ENCODE measurements at places on chromosomes 4 and X. TPM values are rescaled to one million over a fixed set of nuclear protein-coding genes. Genes with fewer than 3 reads are reported as not detected.
A peak's percentile ranks its signal among the peaks of the same experiment; 100 is the strongest.

GRCh38 chr4:156475322-156475721 is 496.3 kb downstream of the PDGFC start:
- peak; percentile 4 for DNase-seq

Gene HSFX1
- total RNA-seq = 1.8 TPM

Gene RPA4
- total RNA-seq = 1.5 TPM

Gene REELD1
- total RNA-seq = not detected

GRCh38 chr4:3401436-3402171 is 40.2 kb upstream of the HGFAC start:
- no peak for DNase-seq

Gene PAGE1
- not detected for total RNA-seq

- no peak for DNase-seq
Observed at GRCh38 chrX:121151293-121151692, 103.9 kb downstream of the GLUD2 start.

Gene AFP
- not detected for total RNA-seq

Gene WDR17
- 4.9 TPM for total RNA-seq

- DNase-seq = no peak
Observed at GRCh38 chr4:104524591-104524990, 29.9 kb upstream of the CXXC4 start.

GRCh38 chr4:102981005-102981404 is 38.5 kb downstream of the SLC9B1 start:
- DNase-seq = no peak

Measured in mucosa of descending colon (tissue), 3 donors.